Stimulated activated CD8-positive, alpha-beta memory T cell treated with anti-CD3 and anti-CD28 coated beads, Interleukin-12 subunit alpha, Interleukin-12 subunit beta, amount 100 ng/mL, for 4 hours (primary cell): ENCODE measurements at places on chromosomes 2 and 18.

- DNase-seq = no peak
Observed at GRCh38 chr18:62596145-62597005, 73.5 kb downstream of the ZCCHC2 start.

GRCh38 chr2:70523996-70524965 is 29.3 kb downstream of the TGFA start:
- DNase-seq = peak; percentile 6

DNA sequence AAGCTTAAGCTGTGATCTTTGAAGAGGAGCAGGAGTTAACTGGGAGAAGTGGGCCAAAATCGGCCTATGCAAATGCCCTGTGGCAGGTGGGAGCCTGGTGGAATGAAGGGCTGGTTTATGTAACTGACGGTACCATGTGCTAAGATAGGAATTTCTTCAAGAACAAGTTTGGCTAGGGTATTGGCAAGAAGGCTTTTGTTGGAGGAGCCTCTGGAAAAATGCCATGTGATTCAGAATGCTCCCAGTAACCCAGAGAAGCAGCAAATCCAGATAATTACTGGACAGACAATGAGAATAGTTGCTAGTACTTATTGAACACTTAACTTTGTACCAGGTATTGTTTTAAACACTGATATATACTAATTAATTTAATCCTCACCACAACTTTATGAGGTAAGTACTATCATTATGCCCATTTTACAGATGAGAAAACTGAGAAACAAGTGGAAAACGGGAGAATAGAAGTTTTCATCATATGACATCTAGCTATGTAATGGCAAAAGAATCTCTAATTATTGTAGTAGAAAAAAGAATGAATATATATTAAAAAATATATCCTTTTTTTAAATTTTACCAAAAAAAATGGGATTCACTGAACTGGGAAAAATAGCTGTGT is 9.1 kb upstream of the FAM124B start:
- DNase-seq = no peak

DNA sequence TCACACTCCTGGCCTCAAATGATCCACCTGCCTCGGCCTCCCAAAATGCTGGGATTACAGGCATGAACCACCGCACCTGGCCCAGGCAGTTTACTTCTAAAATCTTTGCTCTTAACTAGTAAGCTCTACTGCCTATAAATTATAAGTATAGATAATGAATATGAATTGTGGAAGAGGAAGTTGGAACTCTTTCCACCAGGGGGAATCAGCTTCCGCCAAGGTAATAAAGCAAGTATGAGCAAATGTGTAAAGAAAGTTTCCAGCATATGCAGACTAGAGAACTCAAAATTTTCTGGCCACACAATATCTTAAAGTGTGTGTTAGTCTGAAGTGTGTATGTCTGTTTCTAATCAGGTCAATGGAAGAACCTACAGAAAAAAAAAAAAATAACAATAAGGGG is 68.1 kb downstream of the RMDN2 start:
- DNase-seq = no peak

GRCh38 chr2:230137902-230138539 is 69.3 kb upstream of the SLC16A14 start:
- no peak for DNase-seq

GRCh38 chr18:22643731-22644130 is 226.0 kb upstream of the CTAGE1 start:
- DNase-seq = no peak

- DNase-seq = no peak
Observed at GRCh38 chr2:196213252-196213980, 42.0 kb upstream of the STK17B start.

- DNase-seq = no peak
Observed at GRCh38 chr2:84963692-84964405, 7.1 kb upstream of the KCMF1 start.

GRCh38 chr2:151620761-151621160 is 113.5 kb downstream of the NEB start:
- no peak for DNase-seq

DNA sequence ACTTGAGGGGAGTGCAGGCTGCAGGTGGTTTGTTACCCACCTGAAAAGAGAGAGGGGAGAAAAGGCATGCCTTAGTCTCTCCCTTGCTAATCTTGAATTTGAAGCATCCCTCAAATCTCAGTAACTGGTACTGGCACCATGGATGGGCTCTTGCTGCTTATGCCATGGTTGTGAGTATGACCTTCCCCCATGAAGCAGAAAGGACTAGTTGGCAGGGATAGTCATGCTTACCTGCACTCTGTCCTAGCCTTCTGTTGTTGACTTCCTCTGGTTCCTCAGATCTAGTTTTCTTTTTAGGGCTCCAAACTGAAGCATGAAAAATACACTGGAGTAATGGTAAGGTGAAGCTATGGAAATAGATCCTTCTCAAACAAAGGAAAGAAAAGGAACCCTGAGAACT is 191.2 kb downstream of the SPAG16 start:
- no peak for DNase-seq
